ENCODE measurements at places on chromosomes 12 and 14.

DNA sequence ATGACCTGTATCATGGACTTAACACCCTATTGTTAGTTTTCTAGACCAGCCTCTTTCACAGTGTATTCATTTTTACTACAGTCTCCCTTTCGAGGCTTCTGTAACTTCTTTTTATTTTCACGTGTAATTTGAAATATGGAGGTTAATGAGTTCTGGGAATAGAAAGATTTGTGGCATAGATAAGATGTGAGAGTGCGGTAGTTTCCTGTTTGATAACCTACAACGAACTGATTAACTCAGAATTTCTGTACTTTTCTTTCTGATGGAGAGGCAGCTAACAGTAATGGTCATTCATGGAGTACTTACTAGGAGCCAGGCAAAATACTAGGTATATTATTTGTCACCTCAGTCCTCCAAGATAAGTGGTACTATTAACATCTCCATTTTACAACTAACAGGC is 21.2 kb downstream of the POLR3B start:
- DNase-seq = no peak

- DNase-seq = no peak
These were observed 168.2 kb downstream of the KIF26A start for GRCh38 chr14:104306450-104307040.

DNA sequence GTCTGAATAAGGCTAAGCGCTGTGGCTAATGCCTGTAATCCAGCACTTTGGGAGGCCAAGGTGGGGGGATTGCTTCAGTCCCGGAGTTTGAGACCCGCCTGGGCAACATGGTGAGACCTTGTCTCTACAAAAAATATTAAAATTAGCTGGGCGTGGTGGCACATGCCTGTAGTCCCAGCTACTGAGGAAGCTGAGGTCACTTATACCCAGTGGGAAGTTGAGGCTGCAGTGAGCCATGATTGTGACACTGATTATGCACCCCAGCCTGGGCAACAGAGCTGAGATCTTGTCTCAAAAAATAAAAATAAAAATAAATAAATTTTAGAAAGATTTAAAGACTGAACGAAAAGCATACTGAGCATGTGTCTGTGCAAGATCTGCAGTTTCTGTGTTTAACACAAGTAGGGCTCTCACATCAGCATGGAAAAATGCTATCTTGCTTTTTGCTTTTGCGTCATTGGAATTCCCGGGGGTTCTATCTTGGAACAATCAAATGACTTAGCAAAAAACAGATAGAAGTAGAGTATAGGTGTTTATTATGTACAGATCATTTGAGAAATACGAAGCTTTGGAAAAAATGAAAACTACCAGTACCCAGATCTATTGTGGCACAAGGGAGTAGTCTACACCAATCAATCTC is 161.9 kb downstream of the CAPZA3 start:
- DNase-seq = no peak

- DNase-seq = no peak
These were observed 79.1 kb downstream of the RAD52 start for GRCh38 chr12:870378-870777.

- no peak for DNase-seq
These were observed 584 bp upstream of the NEDD1 start for GRCh38 chr12:96906498-96906848.

- DNase-seq = no peak
These were observed 18.9 kb upstream of the KLRG1 start for GRCh38 chr12:8970432-8970831.

GRCh38 chr12:117111386-117111785 is 12.2 kb upstream of the TESC start:
- DNase-seq = no peak

DNA sequence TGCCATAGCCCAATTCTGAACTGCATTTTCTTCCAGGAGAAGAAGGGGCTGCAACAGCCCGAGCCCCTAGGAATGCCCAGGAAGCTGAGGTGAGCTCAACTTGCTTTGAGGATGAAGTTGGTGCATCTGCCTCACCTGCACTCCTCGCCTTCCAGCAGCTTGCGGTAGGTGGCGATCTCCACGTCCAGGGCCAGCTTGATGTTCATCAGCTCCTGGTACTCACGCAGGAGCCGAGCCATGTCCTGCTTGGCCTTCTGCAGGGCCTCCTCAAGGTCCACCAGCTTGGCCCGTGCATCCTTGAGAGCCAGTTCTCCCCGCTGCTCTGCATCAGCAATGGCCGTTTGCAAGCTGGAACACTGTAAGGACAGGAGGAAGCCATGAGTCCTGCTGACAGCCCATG is 6.0 kb downstream of the KRT75 start:
- DNase-seq = no peak

- DNase-seq = no peak
These were observed 1.7 kb downstream of the PIP4K2C start for GRCh38 chr12:57592551-57593165.

DNA sequence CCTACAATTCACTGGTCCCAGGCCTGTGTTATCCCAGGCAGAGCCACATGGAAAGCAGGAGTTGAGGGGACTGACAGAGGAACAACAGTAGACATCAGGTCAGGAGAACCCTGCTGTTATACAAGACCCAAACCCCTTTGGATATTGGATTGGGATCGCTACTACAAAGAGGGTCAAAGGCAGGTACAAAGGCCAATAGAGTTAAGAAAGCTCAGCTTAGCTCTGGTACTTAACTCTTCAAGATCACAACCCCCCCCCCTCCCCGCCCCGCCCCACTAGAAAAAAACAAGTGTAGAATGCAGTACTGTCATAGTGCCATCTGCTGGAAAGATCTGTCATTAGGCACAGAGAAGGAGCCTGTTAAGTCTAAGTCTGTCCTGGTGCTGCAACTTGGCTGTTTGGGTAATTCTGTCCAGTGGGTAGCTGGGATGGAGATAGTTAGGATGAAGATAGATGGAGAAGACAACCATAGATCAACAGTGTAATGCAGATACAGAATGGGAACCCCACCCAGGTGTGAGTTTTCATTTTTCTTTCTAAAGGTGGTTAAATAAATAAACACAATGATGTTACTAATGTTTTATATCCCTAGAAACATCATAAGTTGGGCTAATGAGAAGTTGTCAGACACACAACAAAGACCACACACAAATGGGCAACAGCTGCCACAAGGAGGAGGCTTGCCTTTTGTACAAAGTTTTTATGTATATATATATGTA is 17.2 kb downstream of the REM2 start:
- DNase-seq = no peak

- no peak for DNase-seq
These were observed 3.5 kb upstream of the KLRD1 start for GRCh38 chr12:10304161-10304574.

DNA sequence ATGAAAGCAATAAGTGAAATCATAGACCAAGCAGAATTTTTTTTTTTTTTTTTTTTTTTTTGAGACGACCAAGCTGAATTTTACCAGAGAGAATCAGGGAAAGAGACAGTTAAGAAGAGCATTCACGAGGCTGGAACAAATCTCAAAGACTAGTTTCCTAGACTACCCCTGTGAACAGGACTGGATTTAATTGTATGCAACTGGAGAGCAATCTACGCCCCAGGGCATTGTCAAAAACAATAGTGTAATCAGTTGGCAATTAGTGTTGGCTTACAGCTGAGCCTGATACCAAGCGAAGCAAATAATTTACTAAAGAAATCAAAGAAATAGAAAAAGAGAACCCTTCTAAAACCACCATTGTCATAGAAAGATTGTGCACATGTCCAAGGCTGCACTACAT is 232.9 kb upstream of the CPNE8 start:
- no peak for DNase-seq

DNA sequence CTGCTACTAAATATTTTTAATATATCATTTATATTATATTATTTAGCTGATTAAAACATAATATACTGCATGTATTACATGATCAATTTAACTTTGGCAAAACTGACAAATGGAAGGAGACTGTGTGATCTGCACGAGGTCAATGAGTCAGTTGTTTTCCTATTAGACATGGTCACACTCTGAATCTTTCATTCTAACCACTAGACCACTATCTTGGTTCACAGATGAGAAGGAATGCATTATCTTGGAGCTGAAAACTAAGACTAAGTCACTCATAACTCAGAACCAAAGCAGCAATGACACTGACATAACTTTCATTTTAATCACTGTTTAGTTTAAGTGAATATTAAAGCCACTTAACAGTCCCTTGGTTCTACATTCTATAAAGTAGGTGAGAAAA is 37.4 kb downstream of the GNPTAB start:
- no peak for DNase-seq

DNA sequence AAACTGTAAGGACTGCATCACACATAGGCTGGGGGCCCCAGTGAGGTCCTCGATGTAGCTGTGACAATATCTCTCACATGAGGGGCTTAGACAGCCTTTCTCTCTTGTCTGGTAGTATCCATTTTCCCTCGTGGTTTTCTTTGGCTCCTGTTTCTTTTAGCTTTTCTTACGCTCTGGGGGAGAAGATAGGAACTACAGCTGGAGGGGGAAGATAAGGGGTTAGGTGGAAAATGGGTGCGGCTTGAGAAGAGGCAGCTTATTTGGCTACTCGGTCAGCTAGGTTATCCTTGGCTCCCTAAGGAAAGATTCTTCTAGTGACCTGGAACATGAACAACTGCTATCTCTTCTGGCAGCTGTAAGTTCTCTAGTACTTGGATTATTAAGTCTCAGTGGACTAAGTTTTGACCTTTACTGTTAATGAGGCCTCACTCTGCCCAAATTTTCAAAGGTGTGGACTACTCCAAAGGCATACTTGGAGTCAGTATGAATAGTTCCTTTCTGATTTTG is 28.7 kb upstream of the CPNE8 start:
- no peak for DNase-seq

DNA sequence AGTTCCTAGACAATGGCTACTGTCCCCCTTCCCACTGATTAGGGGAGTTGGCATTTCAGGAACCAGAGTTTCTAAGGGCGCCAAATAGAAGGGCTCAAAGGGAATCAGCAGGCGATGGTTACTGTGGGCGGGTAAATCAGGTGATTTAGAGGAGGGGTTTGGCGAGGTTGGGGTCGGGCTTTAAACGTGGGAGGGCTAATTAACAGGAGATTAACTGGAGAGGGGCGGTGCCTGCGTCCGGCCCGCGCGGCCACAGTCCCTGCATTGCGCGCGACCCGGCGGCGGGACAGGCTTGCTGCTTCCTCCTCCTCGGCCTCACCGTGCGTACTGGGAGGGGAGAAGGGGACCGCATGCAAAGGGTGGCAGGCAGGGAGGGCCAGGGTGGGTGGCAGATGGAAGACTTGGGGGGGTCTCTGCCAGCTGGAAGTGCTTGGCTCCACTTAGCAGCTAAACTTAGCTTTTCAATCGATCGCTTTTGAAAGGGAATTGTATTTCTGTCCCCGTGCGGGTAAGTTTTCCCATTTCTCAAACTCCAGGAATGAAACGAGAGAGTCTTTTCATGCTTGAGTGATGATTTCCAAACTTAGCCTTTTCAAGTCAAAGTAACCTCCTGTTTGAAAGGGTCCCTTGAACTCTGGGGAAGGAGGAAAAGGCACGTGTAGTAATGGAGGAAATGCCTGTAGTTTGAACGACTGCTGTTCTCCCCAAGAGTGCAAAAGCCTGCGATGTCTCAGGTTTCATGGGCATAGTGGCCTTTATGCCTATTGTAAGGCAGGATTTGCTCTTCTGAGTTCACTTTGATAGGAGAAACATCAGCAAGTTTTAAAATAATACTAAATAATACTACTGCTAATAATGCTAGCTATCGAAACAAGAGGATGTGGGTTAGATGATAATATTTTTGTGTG is at the start of gene MGST1:
MGST1 (plus strand) TSS at position 255 of the 908 bp plus-strand sequence. CDS start 6,608 bp downstream, outside the sequence.
- no peak for DNase-seq

DNA sequence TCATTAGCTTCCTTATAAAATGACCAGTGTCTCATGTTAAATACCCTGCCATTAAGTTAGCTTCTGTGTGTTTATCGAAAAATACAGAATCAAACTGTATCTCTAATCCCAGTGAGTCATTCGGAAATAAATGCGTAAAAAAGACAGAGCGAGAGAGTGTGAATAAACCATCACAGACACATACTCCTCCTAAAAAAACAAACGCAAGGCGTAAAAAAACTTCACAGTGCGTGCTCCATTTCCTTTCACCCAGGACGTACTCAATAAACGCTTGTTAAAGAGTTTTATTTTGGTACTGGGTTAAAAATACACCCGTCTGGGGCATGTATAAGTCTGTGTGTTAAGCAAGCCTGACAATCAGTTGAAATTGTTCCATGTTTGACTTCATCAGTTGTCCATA is 58.8 kb upstream of the ISM2 start:
- DNase-seq = no peak

- DNase-seq = no peak
These were observed 47.3 kb upstream of the PAWR start for GRCh38 chr12:79737875-79738718.

- DNase-seq = no peak
These were observed 151.0 kb downstream of the TPH2 start for GRCh38 chr12:72089678-72090077.

DNA sequence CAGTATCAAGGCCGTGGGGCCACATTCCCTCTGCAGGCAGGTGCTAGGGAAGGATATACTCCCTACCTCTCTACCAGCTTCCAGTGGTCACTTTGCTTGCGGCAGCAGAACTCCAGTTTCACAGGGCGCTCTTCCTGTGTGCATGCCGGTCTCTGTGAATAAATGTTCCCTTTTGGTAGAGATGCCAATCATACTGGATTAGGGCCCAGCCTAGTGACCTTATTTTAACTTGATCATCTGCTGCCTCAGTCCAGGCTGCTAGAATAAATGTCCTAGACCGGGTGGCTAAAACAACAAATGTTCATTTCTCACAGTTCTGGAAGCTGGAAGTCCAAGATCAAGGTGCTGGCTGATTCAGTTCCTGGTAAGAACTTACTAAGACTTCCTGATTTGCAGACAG is 198.8 kb upstream of the TMEM132C start:
- no peak for DNase-seq

DNA sequence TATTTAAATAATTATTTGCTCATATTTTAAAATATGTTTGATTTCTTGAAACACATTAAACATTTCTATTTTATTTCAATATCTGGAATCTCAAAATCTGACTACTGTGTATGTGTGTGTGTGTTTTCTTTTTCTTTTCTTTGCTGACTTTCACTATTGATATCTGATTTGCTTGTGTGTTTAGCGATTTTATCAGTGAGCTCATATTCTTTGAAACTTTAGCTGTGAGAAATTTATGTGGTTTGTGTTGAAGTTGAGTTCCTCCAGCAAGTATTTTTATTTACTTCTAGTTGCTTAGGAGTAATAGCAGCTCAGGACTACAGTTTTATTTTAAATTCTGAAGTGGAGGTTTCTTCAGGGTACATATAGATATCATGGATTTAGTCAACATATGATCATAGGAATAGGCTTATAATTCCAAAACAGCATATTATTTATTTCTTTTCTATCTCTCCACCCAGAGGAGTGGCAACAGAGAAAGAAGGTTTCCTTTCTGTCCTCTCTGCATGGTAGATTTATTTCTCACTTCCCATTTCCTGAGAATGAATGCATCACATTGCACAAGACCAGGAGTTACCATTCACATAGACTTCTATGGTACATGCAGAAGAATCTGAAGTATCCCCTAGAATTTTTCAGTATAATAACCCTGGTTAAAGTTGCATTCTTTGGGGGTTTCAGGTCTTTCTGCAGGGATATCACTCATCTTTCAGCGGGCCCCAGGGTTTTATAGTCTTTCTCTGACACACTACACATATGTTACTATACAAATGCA is 60.5 kb downstream of the PTPRQ start:
- DNase-seq = no peak
